Fibroblast of the aortic adventitia (primary cell): ENCODE measurements at places on chromosomes 5 and 9.

GRCh38 chr9:6893350-6894131 lies 135.8 kb downstream of the KDM4C start:
- no peak for DNase-seq

GRCh38 chr5:33509036-33509435 lies 68.3 kb downstream of the TARS1 start:
- peak; percentile 13 for DNase-seq

DNA sequence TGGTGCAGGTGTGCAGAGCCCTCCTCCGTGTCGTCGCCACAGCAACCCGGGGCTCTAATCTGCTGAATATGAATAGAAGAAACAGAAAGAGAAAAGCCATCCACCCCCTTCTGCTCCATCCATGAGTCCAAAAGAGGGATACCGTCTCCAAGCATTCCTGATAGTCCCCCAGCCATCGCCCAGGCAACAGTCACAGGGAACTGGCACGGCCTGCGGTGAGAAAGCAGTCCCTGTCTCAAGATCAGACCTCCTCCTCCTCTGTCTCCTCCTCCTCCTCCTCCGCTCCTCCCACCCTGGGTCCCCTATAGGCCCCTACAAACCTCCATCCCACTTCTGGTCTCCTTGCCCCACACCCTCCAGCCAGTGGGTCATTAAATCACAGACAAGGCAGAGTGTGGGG lies 308.1 kb upstream of the MPDZ start:
- no peak for DNase-seq

DNA sequence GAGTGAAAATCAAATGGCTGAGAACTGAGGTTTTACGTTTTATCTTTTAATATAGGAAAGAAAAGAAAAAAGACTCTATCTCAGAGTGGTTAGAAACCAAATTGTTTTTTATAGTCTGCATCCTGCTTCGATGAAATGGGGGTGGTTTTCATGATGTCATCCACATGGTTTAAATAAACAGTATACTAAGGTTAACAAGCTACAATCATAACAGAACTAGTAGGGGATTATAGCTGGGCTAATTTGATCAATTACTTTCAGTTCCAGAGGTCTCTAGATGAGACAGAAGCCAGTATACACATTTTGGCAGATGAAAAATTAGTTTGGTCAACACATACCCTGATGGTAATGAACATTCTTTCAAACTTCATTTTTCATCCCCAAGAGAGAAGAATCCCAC lies 106.3 kb upstream of the SNX2 start:
- no peak for DNase-seq

GRCh38 chr5:16870878-16871277 lies 65.2 kb downstream of the MYO10 start:
- peak; percentile 40 for DNase-seq

GRCh38 chr5:77259476-77259875 lies 49.0 kb downstream of the PDE8B start:
- DNase-seq: no peak

- DNase-seq: no peak
Measured at GRCh38 chr5:172421020-172421419, 33.3 kb downstream of the SH3PXD2B start.

- DNase-seq: peak; percentile 92
Measured at GRCh38 chr5:113246361-113246870, 188.4 kb downstream of the TSSK1B start.

DNA sequence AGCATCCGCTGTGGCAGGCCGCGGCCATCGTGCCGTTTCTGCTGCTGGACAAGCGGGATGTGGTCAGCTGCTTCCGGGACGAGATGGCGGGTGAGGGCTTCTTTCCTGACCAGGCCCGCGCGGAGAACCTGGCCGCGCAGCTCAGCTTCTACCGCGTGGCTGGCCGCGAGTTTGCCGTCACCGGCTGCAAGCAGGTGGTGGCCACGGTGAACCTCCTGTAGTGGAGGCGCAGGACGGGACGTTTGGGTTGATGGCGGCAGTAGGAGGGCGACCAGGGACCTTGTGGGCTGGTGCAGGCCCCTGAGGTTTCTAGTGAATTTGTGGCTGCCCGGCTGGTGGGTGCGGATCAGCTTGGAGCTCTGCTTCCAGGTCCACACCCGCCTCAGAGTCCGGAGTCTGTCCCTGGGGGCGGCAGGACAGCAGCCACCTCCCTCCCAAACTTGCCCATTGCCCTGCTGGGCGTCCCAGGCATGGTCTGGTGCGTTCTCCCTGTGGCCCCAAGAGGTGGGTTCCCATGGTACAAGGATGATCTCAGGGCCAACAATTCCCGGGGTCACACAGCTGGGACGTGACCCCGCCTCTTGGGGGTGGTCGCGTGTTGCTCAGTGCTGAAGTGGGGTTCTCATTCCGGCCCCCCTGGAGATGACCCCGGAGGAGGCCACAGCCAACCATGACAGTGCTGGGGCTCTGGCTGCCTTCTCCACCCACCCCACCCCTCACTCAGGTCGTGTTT lies 2.4 kb downstream of the TOR4A start:
- no peak for DNase-seq

DNA sequence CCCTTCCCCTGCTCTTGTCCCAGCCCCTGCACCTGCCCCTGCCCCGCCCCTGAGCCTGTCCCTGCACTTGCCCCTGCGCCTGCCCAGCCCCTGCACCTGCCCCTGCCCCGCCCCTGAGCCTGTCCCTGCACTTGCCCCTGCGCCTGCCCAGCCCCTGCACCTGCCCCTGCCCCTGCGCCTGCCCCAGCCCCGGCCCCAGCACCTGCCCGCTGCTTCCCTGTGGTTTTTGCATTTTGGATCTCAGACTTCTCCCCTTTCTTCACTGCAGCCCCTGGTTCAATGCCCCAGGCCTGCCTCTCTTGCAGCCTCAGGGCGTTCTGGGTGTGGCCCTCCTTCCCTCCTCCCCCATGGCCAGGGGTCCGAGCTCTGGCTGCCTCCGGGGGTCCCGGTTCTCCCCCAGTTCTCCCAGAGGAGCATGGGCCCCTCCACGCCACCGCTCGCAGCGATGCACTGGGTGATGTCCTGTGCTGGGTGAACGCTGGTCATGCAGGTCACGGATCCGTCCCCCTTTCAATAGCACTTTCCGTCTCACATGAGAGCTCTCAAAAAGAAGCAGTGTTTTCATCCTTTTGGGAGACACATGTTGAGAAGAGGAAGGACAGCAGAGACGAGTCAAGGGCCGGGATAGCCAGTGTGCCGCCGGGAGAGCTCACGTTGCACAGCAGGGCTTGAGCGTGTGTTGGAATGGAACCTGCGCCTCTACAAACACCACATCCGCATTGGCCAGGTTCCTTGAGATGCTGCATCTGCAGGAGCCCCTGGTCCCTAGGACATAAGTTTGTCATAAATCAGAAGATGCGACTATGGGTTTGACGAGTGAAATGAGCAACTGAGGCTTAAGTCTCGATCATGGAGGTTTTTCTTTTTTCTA lies 44.0 kb upstream of the IRX4 start:
- DNase-seq: no peak

DNA sequence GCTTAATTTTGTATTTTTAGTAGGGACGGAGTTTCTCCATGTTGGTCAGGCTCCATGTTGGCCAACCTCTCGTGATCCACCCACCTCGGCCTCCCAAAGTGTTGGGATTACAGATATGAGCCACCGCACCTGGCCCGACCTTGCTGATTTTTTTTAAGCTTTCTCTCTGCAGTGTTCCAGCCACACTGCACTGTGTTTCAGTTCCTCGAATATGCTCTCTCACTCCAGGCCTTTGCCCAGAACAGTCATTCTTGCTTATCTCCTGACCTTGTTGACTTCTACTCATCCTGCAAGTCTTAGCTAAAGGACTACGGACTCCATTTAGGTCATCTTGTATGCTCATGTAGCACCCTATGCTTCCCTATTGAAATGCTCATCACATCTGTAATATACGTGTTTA lies 3.3 kb downstream of the SNAPC3 start:
- DNase-seq: no peak

DNA sequence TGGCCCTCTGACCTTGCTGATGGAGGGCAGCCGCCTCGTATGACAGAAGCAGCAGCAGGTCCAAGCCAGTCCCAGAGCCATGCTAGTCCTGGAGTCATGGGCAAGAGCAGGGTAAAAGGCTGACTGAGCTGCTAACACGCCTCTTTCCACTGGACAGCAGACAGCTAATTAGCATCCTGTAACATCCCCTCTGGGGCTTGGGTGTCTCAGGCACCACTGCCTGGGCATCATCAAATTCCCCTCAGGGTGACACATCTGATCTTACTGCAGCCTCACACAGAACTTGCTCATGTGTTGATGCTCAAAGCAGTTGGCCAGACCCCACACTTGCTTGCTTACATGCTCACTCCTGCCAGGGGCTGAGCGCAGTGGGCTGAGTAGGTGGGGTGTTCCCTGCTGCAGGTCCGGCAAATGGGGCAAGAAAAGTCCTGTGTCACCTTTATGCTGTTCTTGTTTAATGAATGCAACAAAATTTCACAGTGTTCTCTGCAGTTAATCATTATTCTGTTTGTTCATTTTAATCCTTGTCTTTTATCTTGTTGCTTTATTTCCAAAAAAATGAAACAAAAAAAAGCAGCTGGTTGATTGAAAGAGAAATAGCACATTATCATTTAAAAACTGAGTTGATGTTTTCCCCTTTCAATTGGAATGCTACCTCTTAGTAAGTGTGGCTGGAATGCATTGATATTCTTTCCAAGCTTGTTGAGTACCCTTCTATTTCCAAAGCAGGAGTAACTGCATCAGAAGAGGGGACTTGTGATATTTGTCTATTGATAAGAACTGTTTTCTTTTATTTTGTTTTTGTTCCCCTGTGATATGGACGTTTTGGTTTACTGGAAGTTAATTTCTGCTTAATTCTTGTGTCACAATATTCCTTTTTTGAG lies 254.1 kb downstream of the CDH18 start:
- DNase-seq: no peak

- peak; percentile 27 for DNase-seq
Measured at GRCh38 chr5:98902733-98903132, 26.1 kb downstream of the CHD1 start.

DNA sequence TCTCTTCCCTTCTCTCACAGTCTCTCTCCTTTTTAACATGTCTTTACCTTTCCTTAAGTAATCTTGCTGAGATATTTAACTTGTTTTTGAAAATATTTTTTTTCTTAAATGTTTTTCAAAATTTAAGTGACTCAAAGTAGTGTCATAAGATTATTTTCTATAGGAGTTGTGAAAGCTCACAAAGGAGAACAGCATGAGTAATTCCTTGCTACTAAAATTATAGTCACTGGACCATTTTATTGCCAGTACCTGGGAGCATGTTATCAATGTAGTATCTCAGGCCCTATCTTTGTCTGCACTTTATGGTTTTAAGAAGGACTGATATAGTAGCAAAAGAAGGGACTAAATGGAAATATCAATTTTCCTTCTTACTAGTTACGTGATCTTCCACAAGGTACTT lies 181.9 kb downstream of the TMEM232 start:
- no peak for DNase-seq

- DNase-seq: no peak
Measured at GRCh38 chr5:35369965-35370790, 139.9 kb upstream of the PRLR start.

DNA sequence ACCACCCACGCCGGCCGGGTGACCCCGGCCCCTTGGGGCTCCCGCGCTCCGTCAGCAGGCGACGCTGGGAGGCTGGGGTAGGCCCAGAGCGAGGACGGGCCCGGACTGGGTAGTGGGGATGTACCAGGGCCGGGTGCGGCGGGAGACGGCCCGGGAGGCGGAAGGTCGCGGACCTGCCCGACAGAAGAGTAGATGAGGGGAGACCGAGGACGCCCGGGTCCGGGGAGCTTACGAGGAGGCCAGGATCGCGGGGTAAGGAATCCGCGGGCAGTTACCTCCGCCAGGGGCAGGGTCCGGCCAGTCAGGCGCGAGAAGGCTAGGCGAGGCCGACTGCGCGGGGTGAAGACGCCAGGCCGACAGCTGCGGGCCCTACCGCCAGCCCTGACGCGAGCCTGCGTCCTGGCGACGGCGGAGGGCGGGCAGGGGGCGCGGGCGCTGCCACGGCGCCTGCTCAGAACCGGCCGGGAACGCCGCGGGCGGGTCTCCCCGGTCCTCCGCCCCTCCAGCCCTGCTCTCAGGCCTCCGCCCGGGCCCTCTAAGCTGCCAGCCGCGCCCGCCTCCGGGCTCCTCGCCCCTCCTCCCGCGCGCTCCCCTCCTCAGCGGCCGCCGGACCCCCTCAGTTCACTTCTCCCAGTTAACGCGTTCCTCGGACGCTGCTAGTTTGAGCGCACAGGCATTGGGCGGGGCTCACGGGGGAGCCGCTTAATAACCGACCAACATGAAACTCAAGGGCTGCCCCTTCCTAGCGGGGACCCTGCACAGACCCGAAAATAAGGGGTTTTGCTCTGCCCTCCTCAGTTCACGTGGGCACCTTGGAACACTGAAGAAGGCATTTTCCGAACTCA lies at the start of gene CPLANE1:
Gene CPLANE1 (minus strand): TSS at position 407 of the 845 bp plus-strand sequence. CDS start 1,678 bp downstream, outside the sequence.
- DNase-seq: peak; percentile 72

GRCh38 chr9:80964374-80964773 lies 725.0 kb downstream of the TLE1 start:
- DNase-seq: no peak

DNA sequence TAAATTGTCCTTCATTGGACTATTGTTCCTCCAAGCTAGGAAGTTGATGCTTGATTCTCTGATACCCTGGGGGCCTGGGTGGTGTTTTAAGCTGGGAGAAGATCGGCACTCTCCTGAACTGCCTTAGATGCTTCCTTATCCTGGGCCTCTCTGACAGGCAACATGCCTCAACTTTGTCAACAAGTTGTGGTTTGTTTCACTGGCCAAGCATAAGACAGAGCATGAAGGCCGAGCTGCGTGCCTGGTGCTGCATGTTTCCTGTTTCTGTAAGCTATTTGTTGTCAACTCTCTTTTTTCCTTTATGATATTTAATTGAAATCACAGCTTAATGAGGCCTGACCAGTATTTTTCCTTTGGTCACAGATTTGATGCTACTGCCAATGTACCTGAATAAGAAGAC lies 187.6 kb upstream of the TNC start:
- DNase-seq: no peak

GRCh38 chr5:128777052-128777451 lies 188.2 kb upstream of the SLC27A6 start:
- DNase-seq: no peak

DNA sequence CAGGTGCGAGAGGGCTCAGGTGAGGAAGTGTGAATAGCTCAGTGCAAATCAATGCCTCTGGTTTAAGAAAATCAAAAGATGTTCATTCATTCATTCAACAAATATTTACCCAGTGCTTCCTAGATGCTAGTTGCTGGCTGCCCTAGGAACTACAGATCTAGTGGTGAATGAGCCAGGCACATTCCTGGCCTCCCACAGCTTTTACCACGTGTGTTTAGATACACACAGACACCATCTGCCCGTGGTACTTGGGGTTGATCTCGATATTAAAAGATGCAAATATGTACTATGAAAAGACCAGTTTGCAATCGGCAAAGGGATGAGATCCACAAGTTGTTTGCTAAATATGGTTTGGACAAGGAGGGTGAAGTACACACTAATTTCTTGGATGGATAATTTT lies 78.2 kb downstream of the GTF3C4 start:
- no peak for DNase-seq

DNA sequence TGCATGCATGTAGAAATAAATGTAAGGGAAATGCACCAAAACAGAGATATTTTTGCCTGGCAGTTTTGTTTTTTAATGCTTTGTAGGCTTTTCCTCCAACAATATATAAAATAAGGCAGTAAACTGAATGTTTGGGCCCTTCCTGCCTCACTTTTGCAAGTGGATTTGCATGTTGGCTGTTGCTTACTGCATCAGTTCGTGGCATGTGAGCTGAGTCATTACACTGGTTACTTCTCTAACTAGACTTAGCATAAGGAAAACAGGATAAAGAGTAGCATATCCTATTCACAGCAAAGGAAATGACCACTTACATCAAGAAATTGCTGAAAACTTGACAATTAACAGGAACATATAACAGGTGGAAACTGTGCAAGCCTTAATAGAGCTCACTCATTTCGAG lies 113.4 kb downstream of the TLE1 start:
- DNase-seq: peak; percentile 27

GRCh38 chr5:10533226-10533625 lies 30.6 kb upstream of the ANKRD33B start:
- no peak for DNase-seq
